Glomerular endothelial cell (primary cell): ENCODE measurements at places on chromosomes 2 and 18. TPM values are rescaled to one million over a fixed set of nuclear protein-coding genes. Genes with fewer than 3 reads are reported as not detected.

The DSC3 gene
- total RNA-seq, result 2.0 and 2.8 TPM in 2 replicates

- no peak for DNase-seq
Observed at GRCh38 chr2:88813612-88814011, 122.1 kb downstream of the RPIA start.

- no peak for DNase-seq
Observed at GRCh38 chr18:67140495-67140894, 376.0 kb downstream of the DSEL start.

- DNase-seq, result no peak
Observed at GRCh38 chr2:24886126-24886501, 33.9 kb downstream of the ADCY3 start.
